C1 segment of cervical spinal cord (tissue), 14 donors: ENCODE measurements at places on chromosomes 5 and 9.

DNA sequence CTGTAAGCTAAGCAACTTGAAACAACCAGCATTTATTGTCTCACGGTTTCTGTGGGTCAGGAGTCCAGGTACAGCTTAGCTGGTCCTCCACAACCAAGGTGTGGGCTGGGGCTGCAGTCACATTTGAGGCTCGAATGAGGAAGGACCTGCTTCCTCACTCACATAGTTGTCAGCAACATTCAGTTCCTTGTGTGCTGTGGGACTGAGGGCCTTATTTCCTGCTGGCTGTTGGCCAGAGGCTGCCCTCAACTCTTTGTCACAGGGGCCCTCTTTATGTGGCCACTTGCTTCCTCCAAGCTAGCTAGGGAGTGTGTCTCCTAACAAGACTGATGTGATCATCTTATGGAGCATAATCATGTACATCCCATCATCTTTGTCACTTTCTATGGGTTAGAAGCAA, 29.2 kb upstream of the SEMA4D start:
- no peak for DNase-seq

DNA sequence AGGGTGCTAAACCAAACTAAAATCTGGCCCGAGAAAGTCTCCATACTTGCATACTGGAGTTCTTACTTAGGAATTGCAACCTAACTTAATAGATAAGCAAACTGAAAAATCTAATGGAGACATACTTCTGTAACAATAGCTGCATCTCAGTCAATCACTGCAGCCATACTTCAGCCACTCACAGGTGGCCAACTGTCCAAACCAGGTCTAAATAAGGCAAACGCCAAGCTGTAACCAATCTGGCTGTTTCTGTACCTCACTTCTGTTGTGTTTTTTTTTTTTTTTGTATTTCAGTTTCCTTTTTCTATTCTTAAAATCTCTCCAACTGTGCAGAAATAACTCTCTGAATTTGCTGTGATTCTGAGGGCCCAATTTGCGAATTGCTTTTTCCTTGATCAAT, 4.4 kb upstream of the NDUFB6 start:
- no peak for DNase-seq

DNA sequence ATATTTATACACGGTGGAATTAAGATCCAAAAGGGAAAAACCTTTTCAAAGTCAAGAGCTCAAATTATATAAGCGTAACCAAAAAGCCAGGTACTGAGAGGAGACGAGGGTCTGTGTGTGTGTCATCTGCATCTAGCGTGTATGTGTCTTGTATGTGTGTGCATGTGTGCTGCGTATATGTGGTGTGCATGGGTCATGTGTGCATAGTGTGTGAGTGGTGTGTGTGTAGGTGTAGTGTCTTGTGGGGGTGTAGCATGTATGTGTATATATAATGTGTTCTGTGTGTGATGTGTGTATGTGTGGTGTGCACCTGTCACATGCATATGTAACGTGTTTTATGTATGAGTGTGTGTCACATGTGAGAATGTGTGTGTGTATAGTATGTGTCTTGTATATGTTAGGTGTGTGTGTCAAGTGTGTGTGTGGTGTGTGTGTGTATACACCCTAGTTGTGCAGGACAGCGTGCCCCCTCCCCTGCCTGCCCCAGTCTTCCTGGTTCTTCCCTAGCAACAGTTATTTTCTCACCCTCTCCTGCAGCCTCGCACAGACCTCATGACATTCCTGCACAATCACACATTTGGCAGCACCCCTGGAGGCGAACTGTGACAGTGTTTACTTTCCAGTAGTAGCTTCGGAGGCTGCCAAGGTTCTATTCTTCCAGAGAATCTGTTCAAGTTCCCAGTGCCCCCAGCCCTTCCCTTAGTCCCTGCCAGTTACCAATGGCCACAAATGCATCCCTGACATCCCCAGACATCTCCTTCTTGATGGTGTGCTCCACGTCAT, 27.1 kb upstream of the TNIP1 start:
- DNase-seq = peak; percentile 21

GRCh38 chr5:84259283-84260045, 125.2 kb downstream of the EDIL3 start:
- no peak for DNase-seq

DNA sequence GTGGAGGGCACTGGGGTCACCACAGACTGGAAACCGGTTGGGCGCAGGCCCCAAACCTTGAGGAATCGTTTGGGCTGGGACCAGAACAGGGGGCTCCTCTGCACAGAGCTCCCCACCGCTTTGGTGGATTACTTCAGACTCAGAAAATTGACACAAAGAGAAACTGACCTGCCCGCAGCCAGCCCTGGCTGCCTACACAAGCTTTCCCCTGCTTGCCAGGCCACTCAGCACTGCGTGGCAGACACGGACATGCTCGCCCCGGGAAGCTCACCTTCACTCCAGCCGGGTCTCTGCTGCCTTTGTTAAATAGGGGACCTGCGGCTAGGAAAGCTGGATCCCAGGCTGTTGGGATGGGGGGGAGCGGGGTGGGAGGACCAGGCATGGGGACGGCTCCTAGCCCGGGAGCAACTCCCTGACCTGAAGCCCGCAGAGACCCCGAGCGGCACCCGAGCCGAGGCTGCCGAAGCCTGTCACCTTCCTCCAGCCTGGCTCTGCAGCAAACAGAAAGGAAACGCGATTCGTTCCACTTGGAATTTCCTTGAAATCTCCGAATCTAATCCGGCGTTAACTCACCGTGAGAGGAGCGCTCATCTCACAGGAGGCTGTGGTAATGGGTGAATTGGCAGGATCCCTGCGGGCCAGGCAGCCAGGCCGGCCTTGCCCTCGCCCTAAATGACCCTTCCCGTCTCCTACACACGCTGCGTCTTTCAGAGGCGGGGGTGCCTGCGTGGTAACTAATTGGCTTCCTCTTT, 8.8 kb downstream of the PAX5 start:
- no peak for DNase-seq
